Kidney glomerular epithelial cell (primary cell): ENCODE measurements at places on chromosomes 5 and 9.

- no peak for DNase-seq
These were observed 13.4 kb downstream of the NCS1 start for GRCh38 chr9:130185490-130186031.

- DNase-seq: no peak
These were observed 89.2 kb upstream of the GRHPR start for GRCh38 chr9:37333288-37333687.

- DNase-seq: no peak
These were observed 52.2 kb downstream of the CDC42SE2 start for GRCh38 chr5:131316026-131316425.

DNA sequence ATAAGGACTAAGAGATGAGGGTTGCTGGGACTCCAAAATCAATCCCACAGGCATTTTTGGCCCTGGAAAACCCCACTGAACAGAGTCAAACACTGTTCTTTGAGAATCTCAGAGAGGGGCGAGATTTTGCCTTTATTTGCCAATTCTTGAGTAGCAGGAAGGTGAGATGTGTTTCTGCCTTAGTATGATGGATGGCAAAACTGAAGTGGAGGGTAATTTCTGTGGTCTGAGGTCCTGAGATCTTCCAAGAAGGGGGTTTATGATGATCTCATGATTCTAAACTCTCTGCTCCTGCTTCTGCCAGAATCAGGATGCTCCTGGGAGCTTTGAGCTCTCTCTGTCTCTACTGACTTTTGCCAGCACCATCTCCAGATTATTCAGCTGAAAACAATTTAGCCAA is 174.8 kb upstream of the CLINT1 start:
- DNase-seq: no peak

GRCh38 chr9:19255821-19256220 is 25.3 kb downstream of the DENND4C start:
- DNase-seq: no peak

GRCh38 chr5:134053840-134054338 is 49.1 kb upstream of the VDAC1 start:
- no peak for DNase-seq

GRCh38 chr5:3121813-3122212 is 370.3 kb upstream of the IRX2 start:
- no peak for DNase-seq

GRCh38 chr5:113759505-113759904 is 246.0 kb downstream of the YTHDC2 start:
- no peak for DNase-seq

DNA sequence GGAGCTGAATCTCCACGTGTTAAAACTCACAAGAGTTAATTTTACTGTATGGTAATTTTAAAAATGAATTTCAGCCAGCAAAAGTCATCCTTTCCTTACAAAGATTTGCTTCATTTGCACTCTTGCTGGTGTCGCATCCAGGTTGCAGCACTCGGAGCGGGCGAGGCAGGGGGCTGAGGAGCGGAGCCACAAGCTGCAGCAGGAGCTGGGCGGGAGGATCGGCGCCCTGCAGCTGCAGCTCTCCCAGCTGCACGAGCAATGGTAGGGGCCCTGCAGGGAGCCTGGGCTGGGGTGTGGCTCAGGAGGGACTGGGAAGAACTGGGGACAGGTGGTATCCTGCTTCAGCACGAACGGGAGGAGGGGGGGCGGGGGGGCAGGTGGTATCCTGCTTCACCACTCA is 27.1 kb downstream of the HNRNPH1 start:
- no peak for DNase-seq

- DNase-seq: no peak
These were observed 133.0 kb downstream of the CDH18 start for GRCh38 chr5:19855031-19855430.

DNA sequence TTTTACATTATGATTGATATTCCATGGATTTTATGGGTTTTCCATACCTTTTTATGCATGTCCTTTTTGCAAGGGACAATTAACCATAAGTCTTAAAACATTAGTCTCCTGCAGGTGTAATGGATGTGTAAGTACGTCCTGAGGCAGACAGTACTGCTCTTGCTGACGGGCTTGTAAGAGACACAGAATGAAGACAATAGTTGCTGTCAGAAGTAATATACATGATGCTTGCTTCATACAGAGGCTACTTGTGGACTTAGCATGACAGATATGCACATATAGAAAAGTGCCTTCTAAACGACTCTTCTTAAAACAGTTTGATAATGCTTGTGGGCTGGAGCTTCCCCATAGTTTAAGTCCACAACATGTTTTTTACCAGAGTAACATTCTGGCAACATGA is 182.7 kb downstream of the SPATA31D1 start:
- no peak for DNase-seq

GRCh38 chr9:120446671-120447070 is 133.3 kb downstream of the CDK5RAP2 start:
- no peak for DNase-seq

GRCh38 chr5:9977070-9977469 is 272.6 kb downstream of the ATPSCKMT start:
- DNase-seq: no peak

DNA sequence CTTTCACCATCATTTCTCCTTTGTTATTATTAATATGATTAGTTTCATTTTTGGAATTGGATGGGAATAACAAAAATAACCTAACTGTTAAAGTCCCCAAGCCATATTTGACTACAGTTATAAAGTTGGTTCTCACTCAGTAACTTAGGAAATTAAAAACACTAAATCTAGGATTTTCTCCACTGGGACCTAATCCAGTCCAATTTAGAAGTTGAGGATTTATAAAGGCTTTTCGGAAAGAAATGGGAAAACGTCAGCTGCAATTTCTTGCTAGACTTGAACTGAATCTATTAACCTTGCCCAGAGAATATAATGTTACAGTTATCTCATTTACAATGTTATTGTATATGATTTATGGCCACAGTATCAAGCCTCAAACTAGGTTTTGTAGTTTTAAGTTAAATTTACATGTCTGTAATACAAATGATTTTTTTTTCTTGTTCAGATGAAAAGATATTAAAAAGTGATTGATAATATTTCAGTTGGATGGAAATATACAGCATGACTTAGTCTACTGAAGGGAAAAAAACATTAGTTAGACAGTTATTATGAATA is 524.3 kb upstream of the GRAMD2B start:
- DNase-seq: no peak

GRCh38 chr5:80308526-80308925 is 11.3 kb upstream of the SPZ1 start:
- DNase-seq: no peak

DNA sequence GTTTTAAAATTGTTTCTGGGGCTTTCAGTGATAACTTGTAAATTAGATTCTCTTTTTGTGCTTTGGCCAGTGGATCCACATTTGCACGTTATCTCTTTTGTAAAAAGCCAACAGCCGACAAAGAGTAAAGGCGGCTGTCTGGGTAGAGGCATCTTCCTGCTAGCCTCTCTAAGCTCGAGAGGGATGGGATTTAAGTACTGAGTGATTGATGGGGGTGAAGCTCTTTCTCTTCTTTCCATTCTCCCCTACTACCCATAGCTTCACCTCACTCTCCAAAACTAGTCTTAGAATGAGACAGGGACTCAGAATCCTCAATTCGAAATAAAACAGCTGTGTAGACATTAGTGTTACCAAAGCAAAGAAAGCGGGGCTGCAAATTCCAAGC is 3.4 kb downstream of the PBX3 start:
- DNase-seq: no peak

GRCh38 chr5:136058039-136058971 is 29.5 kb downstream of the TGFBI start:
- DNase-seq: peak; percentile 94

DNA sequence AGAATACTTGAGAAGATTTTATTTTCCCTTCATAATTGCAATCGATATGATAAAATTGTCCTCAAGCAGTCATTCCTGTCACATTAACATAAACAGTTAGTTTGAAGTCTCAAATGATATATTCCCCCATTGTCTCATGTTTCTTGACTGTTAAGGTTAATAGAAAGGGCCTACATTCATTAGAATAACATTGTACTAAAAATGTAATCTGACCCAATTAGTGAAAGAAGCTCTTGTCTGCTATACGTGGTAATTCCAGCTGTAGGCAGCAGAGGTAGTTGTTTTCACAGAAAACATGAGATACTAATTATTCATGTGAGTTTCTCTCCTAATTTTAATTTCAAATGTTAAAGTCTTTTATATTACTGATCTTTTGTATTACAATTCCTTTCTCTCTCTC is 25.9 kb upstream of the AP3B1 start:
- peak; percentile 7 for DNase-seq

- DNase-seq: no peak
These were observed 179.3 kb downstream of the NR2F1-AS1 start for GRCh38 chr5:93401634-93402213.

DNA sequence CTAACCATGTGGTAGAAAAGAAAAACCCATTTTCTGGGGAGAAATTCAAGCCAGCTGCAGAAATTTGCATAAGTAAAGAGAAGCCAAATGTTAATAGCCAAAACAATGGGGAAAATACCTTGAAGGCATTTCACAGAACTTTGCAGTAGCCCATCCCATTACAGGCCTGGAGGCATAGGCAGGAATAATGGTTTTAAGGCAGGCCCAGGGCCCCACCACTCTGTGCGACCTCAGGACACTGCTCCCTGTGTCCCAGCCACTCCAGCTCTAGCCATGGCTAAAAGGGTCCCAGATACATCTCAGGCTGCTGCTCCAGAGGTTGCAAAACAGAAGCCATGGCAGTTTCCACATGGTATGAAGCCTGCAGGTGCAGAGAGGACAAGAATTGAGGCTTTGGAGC is 253.3 kb downstream of the CTNND2 start:
- DNase-seq: no peak
